ENCODE measurements at places on chromosomes 3 and 15.
A peak's percentile ranks its signal among the peaks of the same experiment; 100 is the strongest.

DNA sequence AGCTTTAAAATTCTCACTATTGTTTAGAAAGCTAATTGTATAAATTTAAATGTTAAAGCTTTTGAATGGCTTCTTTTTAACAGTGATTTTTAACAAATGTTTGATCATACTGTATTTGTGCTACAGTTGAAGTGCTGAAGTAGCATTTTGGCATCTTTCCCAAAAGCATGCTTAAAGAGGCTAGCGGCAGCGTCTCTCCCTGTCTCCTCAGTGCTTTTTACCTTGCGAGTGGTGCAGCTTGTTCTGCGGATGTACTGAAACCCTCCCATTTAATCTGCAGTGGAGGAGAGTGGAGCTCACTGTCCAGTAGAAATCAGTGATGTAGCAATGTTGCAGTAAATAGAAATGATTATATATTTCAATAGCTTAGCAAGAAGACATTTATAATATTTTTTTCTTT, 43.7 kb downstream of the LRRC49 start:
- DNase-seq: no peak

GRCh38 chr3:127785711-127786265, 36.5 kb downstream of the MGLL start:
- DNase-seq: no peak

DNA sequence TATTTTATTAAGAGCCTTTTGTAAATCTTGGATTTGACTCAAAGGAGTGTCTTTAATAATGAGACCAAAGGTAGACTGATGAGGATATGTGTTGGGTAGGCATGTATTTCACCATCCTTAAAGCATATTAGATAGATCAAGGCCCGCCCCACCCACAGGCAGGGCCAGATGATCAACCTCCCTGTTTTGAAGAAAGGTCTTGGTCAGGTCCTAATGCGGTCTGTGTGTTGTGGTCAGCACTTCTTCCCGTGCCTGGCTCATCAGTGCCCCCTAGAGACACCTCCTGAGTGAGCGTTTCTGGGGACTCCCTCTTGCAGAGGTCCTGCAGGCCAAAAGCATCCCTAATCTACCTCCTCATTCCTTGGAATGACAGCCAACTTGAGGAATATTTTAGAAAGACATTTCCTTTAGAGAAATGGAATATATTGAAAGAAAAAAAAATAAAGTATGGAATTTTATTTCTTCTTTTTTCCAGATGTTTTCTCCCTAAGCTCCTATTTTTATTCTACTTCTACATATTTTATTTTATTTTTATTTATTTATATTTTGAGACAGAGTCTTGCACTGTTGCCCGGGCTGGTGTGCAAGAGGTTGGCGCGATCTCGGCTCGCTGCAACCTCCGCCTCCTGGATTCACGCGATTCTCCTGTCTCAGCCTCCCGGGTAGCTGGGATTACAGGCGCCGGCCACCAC, 6.0 kb downstream of the TM4SF4 start:
- peak; percentile 62 for DNase-seq

GRCh38 chr15:64754663-64755426, 20.5 kb downstream of the RBPMS2 start:
- DNase-seq: no peak

DNA sequence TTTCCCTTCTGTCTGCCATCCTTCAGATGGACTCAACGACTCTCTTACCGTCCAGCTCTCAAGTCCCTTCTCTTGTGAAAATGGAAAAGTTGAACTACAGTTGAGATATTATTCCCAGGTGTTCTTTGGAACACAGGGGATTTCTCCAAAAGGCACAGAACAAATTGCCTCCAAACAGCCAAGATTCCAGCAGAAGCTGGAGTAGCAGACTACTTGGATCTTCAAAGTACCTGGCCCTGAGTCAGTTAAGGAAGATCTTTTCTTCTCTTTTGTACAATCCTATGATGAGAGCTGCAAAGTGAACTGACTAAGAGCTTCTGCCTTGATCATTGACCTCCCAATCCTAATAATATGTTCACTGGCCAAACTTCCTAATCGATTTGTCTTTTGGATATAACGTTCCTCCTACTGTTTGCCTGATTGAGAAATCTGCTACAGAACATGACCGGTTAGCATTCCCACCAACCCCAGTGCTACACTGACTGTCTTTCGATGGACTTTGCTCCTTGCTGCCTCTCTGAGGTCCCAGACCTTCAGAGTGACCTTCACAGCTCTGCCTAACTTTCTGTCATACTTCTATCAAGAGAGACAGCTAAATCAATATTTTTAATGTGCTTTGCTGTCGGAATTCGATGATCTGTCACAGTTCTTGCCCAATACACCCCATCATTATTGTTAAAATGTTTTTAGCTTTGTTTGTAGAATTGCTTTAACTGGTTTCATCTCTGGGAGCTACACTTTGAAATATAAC, 21.9 kb downstream of the PAQR9 start:
- DNase-seq: no peak
